ENCODE measurements at places on chromosomes 4 and X.

GRCh38 chr4:31737419-31737818 lies 1017.2 kb downstream of the PCDH7 start:
- DNase-seq: no peak

GRCh38 chr4:102563000-102563399 lies 61.8 kb downstream of the NFKB1 start:
- DNase-seq: no peak

DNA sequence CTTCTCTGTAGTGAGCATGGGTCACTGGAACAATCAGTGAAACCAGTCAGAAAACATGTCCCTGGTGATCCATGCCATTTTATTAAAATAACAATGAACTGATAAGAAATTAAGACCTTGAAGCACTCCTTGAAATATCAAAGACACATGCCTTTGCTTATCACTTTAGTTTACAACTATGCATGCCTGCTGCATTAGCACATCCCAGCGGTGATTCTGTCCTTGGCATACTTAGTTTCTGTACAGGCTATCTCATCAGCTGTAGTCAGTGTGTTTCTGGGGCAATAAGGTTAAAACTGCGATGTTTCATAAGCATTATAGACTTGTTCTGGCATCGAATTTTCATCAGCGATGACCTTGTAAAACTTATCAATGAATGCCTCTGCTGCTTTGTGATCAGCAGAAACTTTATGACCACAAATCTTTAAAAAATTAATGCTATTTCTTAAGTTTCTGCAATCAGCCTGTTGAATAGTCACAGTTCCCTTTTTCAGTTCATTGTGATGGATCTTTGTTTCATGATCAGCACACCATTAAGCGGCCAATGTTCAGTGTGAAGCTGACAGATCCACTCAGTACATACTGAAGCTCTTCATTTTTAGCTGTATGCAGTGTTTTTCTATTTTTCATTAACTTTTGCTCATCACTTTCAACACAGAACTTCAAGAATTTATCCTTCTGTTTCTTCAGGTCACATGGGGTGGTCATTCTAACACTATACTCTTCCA lies 150.5 kb downstream of the RNF150 start:
- no peak for DNase-seq

DNA sequence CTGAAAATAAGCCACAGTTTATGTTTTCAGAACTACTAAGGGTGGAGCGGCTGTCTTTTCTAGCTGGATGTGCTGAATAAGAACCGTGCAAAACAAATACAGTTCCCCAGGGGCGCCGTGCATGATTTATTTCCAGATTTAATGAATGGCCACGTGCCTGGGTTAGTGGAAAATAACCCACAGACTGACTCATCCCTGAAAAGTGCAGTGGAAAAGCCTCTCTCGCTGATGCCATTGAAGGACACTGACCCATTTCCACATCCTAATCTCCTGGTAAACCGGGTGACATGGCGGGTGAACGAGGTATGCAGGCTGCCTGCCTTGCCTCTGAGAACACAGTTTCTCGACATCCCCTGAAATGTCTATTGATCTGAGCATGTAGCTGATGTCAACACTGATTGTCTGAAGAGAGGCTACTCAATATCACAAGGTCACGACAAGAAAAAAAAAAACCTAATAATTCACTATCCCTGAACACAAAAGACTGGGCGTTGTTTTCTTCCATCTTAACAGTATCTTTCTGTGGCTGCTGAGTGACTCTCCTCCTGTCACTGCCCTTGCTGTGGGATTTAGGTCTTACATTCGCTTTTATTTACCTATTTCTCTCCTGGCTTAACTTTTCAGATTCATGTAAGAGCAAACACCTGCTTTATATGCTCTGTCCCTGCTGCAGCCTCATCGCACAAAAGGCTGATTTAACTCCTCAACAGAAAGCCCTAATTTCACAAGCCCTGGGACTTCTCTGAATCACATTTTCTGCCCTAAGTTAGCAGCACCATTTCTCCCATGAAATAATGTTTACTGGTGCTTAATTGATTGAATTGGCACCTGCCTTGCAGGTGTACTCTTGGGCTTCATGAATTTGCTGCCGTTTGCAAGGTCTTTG lies 76.9 kb upstream of the SCOC start:
- DNase-seq: no peak

- DNase-seq: no peak
Observed at GRCh38 chrX:42123369-42123768, 200.0 kb upstream of the CASK start.

- DNase-seq: no peak
Observed at GRCh38 chrX:85221361-85221760, 22.2 kb downstream of the SATL1 start.

DNA sequence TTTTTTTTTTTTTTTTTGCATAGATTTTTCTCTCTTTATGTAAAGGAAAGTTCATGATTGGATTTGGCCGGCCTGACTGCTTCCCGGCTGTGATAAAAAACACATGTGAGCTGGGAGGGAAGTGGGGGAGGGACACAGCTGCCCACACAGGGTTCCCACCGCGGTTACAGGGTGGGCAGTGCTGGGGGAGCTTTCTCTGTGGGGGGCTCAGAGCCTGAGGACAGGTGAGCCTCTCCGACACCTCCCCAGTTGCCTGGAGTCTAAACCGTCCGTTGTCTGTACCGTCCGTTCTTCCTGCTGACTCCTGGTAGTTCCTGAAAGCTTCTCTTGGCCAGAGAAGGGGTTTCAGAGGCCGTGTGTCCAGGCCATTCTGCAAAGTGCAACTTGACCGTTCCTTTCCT lies 21.8 kb downstream of the SHOX start:
- no peak for DNase-seq

- DNase-seq: no peak
Observed at GRCh38 chr4:41539711-41540110, 1.8 kb downstream of the LIMCH1 start.

DNA sequence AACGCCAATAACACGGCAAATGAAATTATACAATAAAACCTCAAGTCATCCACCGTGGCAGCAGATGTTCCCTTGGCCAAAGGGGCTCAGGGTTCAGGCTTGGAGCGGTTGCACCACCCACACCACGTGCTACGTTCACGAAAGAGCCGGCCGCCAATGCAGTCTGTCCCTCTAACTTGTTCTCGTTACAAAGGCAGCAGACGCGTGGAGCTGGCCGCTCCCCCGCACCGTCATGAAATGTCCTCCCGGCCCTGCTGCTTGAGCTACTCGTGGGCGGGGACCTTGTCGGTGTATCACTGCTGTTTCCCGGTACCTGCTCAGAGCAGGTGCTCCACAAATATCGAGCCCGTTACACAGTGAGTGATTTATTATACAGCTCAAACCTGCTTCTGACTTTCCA lies 36.4 kb upstream of the MAN2B2 start:
- no peak for DNase-seq
